SJCRH30 (cell line): ENCODE measurements at places on chromosomes 1 and 21. TPM values are rescaled to one million over a fixed set of nuclear protein-coding genes. Genes with fewer than 3 reads are reported as not detected.

- H3K4me1 ChIP-seq, result no peaks in the 10 kb centered on the region
- H3K27ac ChIP-seq, result no peak overlapping the region
- no peaks in the 10 kb centered on the region; the same call in 1 of the 2 replicates for H3K27me3 ChIP-seq
These were observed 544 bp downstream of the ILDR2 start for GRCh38 chr1:166974647-166975345.

DNA sequence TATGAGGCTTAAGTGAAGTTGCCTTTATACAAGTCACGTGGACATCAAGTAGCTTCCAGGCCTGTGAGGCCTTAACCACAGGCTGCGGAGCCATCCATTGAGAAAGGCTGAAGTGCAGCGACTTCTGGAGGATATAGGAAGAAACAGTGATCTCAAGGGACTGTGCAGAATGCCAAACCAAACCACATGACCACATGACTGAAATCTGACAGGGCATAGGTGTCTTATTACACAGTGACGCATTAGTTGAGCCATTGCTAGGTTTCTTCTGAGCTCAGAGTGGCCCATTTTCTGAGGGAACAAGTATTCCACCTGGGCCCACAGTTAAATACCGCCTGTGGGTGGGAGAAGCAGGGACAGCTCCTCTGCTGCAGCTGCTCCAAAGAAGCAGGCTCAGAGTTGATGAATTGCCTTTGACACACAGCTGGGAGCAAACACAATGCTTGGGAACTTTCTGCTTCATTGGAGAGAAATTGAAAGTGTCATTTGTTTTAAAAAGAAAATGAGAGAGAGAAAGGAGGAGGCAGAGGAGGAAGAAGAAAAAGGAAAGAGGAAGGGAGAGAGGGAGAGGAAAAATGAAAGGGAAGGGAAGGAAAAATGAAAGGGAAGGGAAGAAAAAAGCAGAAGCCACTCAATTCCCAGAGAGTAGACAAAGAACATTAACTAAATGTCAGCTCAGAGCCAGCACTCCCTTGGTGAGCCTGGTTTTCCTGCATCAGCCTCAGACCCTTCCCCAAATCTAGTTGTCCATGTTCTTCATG is 94.4 kb downstream of the COLGALT2 start:
- no peaks in the 10 kb centered on the region for H3K36me3 ChIP-seq
- peak; percentile 90 for DNase-seq
- no peak overlapping the region for H3K27ac ChIP-seq
- H3K4me3 ChIP-seq, result no peak overlapping the region
- H3K27me3 ChIP-seq, result no peaks in the 10 kb centered on the region

- H3K36me3 ChIP-seq, result peaks cover 15% of the 10 kb centered on the region
- H3K27me3 ChIP-seq, result no peaks in the 10 kb centered on the region
- DNase-seq, result peak; percentile 76
- peaks cover 3% of the 10 kb centered on the region; the same call in 1 of the 2 replicates for H3K4me1 ChIP-seq
These were observed 612 bp downstream of the PSMA5 start for GRCh38 chr1:109425391-109426280.

- H3K4me3 ChIP-seq, result no peak overlapping the region
- H3K4me1 ChIP-seq, result no peaks in the 10 kb centered on the region
- H3K36me3 ChIP-seq, result no peaks in the 10 kb centered on the region
- no peak overlapping the region for H3K27ac ChIP-seq
These were observed 18.6 kb downstream of the NDUFS5 start for GRCh38 chr1:39044762-39045161.

CAPZB gene
- total RNA-seq, result 81.9 and 99.7 TPM in 2 replicates

- DNase-seq, result no peak
- H3K36me3 ChIP-seq, result no peaks in the 10 kb centered on the region
- no peak overlapping the region for H3K27ac ChIP-seq
- no peaks in the 10 kb centered on the region for H3K27me3 ChIP-seq
These were observed 19.2 kb upstream of the SLAMF1 start for GRCh38 chr1:160666079-160666442.

PRAMEF10 gene
- total RNA-seq, result not detected in 2 replicates

GRCh38 chr1:228799924-228800323 is 64.6 kb downstream of the RHOU start:
- DNase-seq, result no peak
- no peak overlapping the region for H3K4me3 ChIP-seq
- no peak overlapping the region for H3K27ac ChIP-seq
- H3K4me1 ChIP-seq, result no peaks in the 10 kb centered on the region

DLGAP3 gene
- 0.81 and 0.89 TPM in 2 replicates for total RNA-seq

UTS2 gene
- total RNA-seq, result not detected in 2 replicates

DNA sequence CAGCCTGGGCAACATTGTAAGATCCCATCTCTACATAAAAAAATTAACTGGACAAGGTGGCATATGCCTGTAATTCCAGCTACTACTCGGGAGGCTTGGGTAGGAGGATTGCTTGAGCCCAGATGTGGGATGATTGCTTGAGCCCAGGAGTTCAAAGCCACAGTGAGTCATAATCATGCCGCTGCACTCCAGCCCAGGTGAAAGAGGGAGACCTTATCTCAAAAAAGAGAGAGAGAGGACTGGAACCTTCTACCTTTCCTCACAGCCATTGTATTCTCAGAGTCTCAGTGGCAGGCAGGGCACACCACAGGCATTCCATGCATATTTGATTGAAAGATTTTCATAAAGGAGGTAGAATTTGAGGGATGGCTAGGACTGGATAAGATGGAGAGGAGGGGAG is 78.4 kb downstream of the KIF14 start:
- H3K4me1 ChIP-seq, result no peaks in the 10 kb centered on the region
- no peaks in the 10 kb centered on the region for H3K27me3 ChIP-seq
- DNase-seq, result no peak
- no peaks in the 10 kb centered on the region for H3K36me3 ChIP-seq

DNA sequence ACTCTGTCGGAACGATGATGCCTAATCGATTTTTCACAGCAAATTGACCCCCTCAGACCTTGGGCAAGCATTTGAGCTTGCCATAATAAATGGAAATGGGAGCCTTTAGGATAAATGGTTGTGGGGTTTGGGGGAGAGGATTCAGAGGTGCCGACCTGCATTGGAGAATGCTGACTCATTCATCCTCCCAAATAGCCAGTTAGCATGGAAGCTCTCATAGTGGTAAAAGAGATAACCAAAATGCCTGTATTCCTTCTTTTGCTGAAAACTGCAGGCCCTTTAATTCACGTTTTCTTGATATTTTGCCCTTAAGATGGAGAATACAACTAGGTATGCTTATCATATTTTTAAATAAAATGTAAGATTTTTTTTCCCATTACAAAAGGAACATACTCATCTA is 392.6 kb upstream of the DEPDC1 start:
- no peak overlapping the region for H3K4me3 ChIP-seq
- no peaks in the 10 kb centered on the region for H3K4me1 ChIP-seq
- peaks cover 4% of the 10 kb centered on the region; the same call in 1 of the 2 replicates for H3K27me3 ChIP-seq
- H3K27ac ChIP-seq, result no peak overlapping the region
- no peak for DNase-seq
- no peaks in the 10 kb centered on the region for H3K36me3 ChIP-seq

INKA2 gene
- total RNA-seq, result 21.3 and 22.1 TPM in 2 replicates

OXCT2 gene
- 3.8 and 4.3 TPM in 2 replicates for total RNA-seq

DNA sequence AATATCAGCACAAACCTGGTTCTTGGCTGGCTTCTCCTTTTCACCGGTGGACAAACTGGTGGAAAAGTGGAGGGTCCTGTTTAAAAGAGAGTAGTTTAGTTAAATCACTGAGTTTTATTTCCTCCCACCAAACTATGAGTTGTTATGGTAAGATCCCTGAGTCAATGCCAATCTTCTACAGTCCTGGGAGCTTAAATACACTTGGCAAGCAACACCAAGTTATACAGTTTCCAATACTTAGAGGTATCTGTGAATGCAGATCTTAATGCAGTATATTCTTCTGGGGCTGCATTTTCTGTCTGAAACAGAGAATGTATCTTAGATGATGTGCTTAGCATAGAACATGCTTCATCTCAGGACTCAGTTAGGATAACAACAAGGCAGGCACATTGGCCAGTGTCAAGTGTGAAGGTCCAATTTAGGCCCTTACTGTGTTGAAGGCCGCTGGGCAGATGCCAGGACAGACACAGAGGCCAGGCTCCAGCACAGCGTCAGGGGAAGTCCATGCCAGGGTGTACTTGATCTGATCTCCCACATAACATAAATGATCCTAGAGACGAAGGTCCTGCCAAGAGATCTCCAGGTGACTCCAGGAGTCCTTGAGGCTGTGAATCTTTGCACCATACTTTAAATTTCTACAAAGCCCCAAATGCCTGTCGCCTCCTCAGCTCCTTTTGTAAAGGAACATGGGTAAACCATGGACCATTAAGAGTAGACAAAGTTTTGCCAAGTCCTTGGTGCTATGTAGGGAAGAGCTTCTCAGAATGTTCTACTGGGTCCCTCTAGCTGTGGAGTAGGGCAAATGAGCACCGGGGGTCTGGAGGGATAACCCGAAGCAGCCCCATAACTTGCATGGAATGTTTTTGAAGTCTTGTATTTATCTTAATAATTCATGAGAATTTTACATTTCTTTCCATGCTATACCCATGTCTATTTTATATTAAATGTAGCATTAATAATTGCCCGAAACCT is 76.8 kb downstream of the KCNJ15 start:
- no peaks in the 10 kb centered on the region for H3K36me3 ChIP-seq
- H3K27ac ChIP-seq, result no peak overlapping the region
- DNase-seq, result no peak
- no peaks in the 10 kb centered on the region for H3K4me1 ChIP-seq
- no peaks in the 10 kb centered on the region for H3K27me3 ChIP-seq

NTPCR gene
- 18.1 and 21.0 TPM in 2 replicates for total RNA-seq

FAM151A gene
- not detected in 2 replicates for total RNA-seq

- H3K27ac ChIP-seq, result no peak overlapping the region
- no peaks in the 10 kb centered on the region for H3K36me3 ChIP-seq
- no peak overlapping the region for H3K4me3 ChIP-seq
- peak; percentile 61 for DNase-seq
These were observed 206.3 kb downstream of the HS2ST1 start for GRCh38 chr1:87120779-87121178.

ZBTB17 gene
- 27.1 and 34.9 TPM in 2 replicates for total RNA-seq

C1QTNF12 gene
- total RNA-seq, result 0.30 TPM in 1 of 2 replicates, not detected in the other

DNA sequence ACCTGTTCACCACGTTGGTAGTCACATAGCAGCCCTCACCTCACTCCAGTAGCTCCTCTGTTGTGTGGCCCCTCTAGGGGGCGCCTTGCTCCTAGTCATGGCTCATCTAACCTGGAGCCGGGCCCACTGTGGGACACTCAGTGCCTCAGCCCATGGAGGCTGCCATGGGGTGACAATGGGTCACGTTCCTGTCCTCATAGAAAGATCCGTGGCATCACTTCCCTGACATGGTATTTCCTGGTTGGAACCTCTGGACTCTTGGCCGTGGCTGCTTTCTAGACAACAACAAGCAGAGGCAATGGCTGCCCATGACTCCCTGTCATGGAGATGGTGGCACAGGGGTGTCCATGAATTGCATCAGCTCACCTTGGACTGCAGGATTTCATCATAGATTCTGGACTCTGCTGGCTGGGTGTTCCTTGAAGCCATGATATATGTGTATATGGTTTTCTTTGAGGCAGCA is 27.5 kb upstream of the SLAMF6 start:
- H3K27me3 ChIP-seq, result no peaks in the 10 kb centered on the region
- H3K27ac ChIP-seq, result no peak overlapping the region
- H3K4me3 ChIP-seq, result no peak overlapping the region
- no peaks in the 10 kb centered on the region for H3K4me1 ChIP-seq

TGFB2 gene
- total RNA-seq, result 22.1 and 24.4 TPM in 2 replicates

GRCh38 chr1:60746278-60746791 is 336.0 kb upstream of the NFIA start:
- DNase-seq, result peak; percentile 98
- H3K36me3 ChIP-seq, result no peaks in the 10 kb centered on the region
- H3K4me1 ChIP-seq, result peaks cover 28% of the 10 kb centered on the region

GRCh38 chr21:33028773-33029384 is 3.1 kb downstream of the OLIG2 start:
- no peak overlapping the region for H3K4me3 ChIP-seq
- no peak for DNase-seq
- H3K27ac ChIP-seq, result no peak overlapping the region
- H3K27me3 ChIP-seq, result no peaks in the 10 kb centered on the region

DNALI1 gene
- total RNA-seq, result 10.0 and 10.1 TPM in 2 replicates

SGIP1 gene
- total RNA-seq, result 0.05 and 0.18 TPM in 2 replicates

HSF2BP gene
- total RNA-seq, result 2.0 and 2.1 TPM in 2 replicates

DNA sequence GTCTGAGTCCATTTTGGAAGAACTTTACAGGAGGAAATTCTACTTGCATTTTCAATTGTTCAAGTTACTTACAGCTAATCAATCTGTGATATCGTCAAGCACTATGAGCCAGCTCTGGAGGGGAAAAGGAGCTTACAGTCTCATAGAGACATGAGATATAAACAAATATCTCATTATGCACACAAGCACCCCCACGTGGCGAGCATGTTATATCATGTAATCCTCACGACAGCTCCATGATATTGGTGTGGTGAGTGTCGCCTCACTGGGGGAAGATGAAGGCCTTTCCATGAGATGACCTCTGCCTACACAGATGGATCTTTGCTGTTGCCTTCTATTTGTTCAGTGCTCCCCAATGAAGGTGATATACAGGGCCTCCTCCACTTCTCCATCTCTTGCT is 34.6 kb downstream of the TNR start:
- H3K4me1 ChIP-seq, result no peaks in the 10 kb centered on the region
- H3K27me3 ChIP-seq, result peaks cover 5% of the 10 kb centered on the region; the same call in 1 of the 2 replicates
- H3K27ac ChIP-seq, result no peak overlapping the region
- H3K36me3 ChIP-seq, result no peaks in the 10 kb centered on the region
- DNase-seq, result no peak

ZNF326 gene
- 20.6 and 25.8 TPM in 2 replicates for total RNA-seq

- no peaks in the 10 kb centered on the region for H3K27me3 ChIP-seq
- DNase-seq, result no peak
- no peaks in the 10 kb centered on the region for H3K36me3 ChIP-seq
- H3K27ac ChIP-seq, result no peak overlapping the region
- no peak overlapping the region for H3K4me3 ChIP-seq
These were observed 10.5 kb downstream of the RAVER2 start for GRCh38 chr1:64755361-64755760.

KCNJ6 gene
- not detected in 2 replicates for total RNA-seq

DNA sequence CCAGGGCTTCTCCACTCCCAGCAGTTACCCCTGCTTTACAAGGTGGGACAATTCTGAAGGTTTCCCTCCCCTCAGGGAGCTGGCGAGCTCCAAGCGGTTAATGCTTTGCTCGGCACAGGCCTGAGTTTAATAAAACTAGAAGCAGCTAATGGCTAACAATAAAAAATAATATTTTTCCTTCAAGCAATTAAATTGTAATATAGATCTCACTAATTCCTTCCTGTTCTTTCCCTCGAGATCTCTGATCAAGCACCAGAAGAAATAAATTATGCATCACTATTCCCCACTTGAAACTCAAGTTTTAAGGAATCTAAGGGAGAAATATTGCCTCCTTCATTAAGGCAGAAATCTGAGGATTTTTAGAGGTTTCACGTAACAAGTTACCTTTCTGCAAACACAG is 42.9 kb downstream of the GLIS1 start:
- DNase-seq, result no peak
- no peaks in the 10 kb centered on the region for H3K4me1 ChIP-seq
- no peaks in the 10 kb centered on the region for H3K36me3 ChIP-seq
- H3K27me3 ChIP-seq, result peaks cover 32% of the 10 kb centered on the region
